Lung (tissue), 17 donors: ENCODE measurements at places on chromosomes 4 and X. TPM values are rescaled to one million over a fixed set of nuclear protein-coding genes. Genes with fewer than 3 reads are reported as not detected.

- H3K4me3 ChIP-seq: no peak overlapping the region
- no peaks in the 10 kb centered on the region for H3K36me3 ChIP-seq
- H3K4me1 ChIP-seq: peaks cover 2% of the 10 kb centered on the region
- no peak overlapping the region for H3K27ac ChIP-seq
- H3K27me3 ChIP-seq: no peaks in the 10 kb centered on the region
These were observed 8.6 kb upstream of the GPRIN3 start for GRCh38 chr4:89316211-89316610.

Gene CD99
- 118 TPM for total RNA-seq

Gene NPY5R
- total RNA-seq: 0.26 TPM

GRCh38 chrX:149129767-149130166, 375.3 kb downstream of the IDS start:
- H3K4me1 ChIP-seq: no peaks in the 10 kb centered on the region
- H3K4me3 ChIP-seq: no peak overlapping the region
- no peaks in the 10 kb centered on the region for H3K36me3 ChIP-seq
- DNase-seq: no peak
- H3K27me3 ChIP-seq: no peaks in the 10 kb centered on the region

Gene MAGEA2
- total RNA-seq: not detected

DNA sequence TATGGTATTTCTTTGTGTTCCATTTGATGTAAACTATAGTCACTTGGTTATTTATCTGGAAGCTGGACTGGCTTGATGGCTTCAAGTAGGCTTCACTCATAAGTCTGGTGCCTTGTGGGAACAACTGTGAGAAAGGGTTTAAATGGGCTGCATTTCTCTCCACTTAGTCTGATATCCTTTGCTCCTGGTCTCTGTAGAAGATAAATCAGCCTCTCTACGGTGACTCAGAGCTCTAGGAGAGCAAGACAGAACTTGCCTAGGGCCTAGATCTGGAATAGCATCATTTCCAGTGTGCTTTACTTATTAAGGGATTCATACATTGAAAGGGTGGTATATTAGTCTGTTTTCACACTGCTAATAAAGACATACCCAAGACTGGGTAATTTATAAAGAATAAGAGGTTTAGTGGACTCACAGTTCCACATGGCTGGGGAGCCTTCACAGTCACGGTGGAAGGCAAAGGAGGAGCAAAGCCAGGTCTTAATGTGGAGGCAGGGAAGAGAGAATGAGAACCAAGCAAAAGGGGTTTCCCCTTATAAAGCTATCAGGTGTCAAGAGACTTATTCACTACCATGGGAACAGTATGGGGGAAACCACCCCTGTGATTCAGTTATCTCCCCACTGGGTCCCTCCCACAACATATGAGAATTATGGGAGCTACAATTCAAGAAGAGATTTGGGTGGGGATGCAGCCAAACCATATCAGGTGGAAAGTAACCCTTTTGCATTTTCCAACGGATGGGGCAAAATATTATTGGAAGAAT, 1746.4 kb upstream of the PCDH7 start:
- H3K27ac ChIP-seq: no peak overlapping the region
- no peak overlapping the region for H3K4me3 ChIP-seq
- no peak for DNase-seq

DNA sequence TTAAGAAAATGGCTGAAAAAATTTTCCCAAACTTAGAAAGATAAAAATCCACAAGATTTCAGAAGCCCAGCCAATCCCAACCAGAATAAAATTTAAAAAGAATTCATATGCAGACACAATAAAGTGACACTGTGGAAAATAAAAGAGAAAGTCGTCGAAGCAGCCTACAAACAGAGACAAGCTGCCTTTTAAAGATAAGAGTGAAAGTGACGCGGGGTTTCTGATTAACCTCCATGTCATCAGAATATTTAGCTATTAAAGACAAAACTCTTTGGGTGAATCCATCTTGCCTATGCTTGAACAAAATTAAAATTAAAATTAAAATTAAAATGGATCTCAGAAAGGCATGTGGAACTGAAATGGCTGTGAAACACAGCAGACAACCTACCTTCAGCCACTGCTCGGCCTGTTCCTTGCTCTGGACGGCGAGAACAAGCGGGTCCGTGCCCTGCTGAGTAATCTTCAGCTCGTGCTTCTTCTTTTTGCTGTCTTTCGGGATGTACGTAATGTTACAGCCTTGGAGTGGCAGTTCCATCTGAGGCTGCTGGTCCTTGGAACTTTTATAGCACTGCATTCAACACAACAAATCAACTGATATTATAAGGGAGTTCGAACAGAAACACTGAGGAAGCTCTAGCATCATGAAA, 101.4 kb downstream of the AFAP1 start:
- no peak overlapping the region for H3K27ac ChIP-seq
- DNase-seq: no peak
- peaks cover 2% of the 10 kb centered on the region for H3K4me1 ChIP-seq
- H3K4me3 ChIP-seq: no peak overlapping the region
- H3K27me3 ChIP-seq: no peaks in the 10 kb centered on the region

- H3K36me3 ChIP-seq: no peaks in the 10 kb centered on the region
- DNase-seq: no peak
- no peaks in the 10 kb centered on the region for H3K4me1 ChIP-seq
- no peaks in the 10 kb centered on the region for H3K27me3 ChIP-seq
- H3K4me3 ChIP-seq: no peak overlapping the region
These were observed 11.7 kb upstream of the EXOSC9 start for GRCh38 chr4:121789455-121789854.

DNA sequence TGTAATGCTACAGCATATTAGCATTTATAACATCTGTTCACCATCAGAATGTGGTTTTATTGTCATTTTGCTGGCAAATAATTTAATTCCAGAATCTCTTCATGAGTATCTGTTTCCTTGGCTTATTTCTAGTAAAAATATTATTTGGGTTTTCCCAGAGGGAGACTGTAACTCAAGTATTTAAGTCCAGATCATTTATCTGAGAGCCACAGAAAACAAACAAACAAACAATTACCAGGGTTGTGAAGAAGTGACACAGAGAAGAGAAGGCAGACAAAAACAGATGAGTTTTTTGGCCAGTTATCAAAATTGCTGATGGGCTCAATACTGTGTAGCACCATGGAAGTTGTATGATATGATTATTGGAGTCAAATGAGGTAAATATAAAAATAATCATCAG, 515.1 kb downstream of the TECRL start:
- H3K27ac ChIP-seq: no peak overlapping the region
- no peak overlapping the region for H3K4me3 ChIP-seq
- H3K27me3 ChIP-seq: no peaks in the 10 kb centered on the region

Gene SAGE1
- total RNA-seq: not detected

DNA sequence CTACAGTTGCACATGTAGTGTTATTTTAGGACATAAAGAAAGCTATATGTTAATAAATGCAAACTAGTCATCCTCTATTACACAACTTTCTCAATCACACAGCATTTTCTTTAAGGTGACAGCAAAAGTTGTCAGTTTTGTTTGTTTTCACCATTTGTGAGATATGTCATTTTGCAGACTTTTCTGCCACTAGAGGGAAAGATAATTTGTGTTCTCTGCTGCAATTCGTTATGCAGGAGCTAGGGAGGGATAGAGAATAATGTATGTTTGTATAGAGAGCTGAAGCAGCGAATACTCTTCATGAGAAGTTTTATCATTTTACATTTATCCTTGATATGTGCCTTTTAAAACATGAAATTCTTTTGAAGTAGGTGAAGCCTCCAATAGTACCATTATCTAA, 670.6 kb upstream of the ATOH1 start:
- H3K4me1 ChIP-seq: no peaks in the 10 kb centered on the region
- no peak overlapping the region for H3K4me3 ChIP-seq
- H3K27ac ChIP-seq: no peak overlapping the region
- H3K27me3 ChIP-seq: no peaks in the 10 kb centered on the region
- no peaks in the 10 kb centered on the region for H3K36me3 ChIP-seq

GRCh38 chrX:126551725-126552312, 795 bp downstream of the DCAF12L1 start:
- H3K36me3 ChIP-seq: no peaks in the 10 kb centered on the region
- no peak overlapping the region for H3K4me3 ChIP-seq
- DNase-seq: no peak

- H3K36me3 ChIP-seq: no peaks in the 10 kb centered on the region
- peaks cover 1% of the 10 kb centered on the region for H3K4me1 ChIP-seq
- no peak overlapping the region for H3K27ac ChIP-seq
- no peak overlapping the region for H3K4me3 ChIP-seq
- DNase-seq: no peak
- H3K27me3 ChIP-seq: peaks cover 2% of the 10 kb centered on the region
These were observed 193.3 kb upstream of the FAM47A start for GRCh38 chrX:34325460-34325859.
